Esophagus squamous epithelium (tissue), 5 donors: ENCODE measurements at places on chromosomes 16 and 17.

- DNase-seq = no peak
Observed at GRCh38 chr17:33902901-33903449, 352.1 kb upstream of the CCL2 start.

- DNase-seq = no peak
Observed at GRCh38 chr16:8850279-8850885, 18.4 kb downstream of the CARHSP1 start.

DNA sequence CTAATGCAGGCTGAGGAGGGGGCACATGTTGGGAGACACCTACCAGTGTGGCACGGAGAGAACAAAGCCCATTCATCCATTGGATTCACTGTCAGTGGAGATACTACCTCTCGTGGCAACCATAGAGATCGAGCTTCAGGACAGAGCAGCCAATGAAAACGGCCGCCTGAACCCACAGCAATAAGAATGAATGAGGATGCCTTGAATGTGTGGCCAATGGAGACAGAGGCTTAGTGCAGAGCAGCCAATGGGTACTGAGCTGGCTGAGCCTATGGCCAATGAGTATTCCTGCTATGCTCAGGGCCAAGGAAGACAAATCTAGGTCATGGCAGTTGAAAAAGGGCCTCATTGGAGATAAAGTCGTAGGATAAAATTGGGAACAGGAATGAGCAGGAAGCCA lies 10.9 kb downstream of the ARHGEF15 start:
- DNase-seq = no peak

DNA sequence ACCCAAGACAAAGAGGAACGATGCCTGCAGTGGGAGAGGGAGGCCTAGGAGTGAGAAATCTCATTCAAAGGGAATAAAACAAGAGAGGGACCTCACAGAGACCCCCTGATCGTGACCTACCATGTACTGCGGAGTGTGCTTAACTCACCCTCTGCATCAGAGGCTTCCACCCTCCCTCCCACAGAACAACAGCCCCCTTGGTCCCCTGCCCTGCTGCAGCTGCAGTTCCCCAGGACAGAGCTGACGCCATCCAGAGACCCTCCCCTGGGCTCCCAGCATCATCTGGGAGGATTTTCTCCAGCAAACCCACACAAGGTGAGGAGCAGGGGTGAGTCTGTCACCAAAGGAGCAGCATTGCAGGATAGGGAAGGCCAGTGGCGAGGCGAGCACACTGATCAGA lies 39.8 kb downstream of the TLE7 start:
- DNase-seq = no peak

DNA sequence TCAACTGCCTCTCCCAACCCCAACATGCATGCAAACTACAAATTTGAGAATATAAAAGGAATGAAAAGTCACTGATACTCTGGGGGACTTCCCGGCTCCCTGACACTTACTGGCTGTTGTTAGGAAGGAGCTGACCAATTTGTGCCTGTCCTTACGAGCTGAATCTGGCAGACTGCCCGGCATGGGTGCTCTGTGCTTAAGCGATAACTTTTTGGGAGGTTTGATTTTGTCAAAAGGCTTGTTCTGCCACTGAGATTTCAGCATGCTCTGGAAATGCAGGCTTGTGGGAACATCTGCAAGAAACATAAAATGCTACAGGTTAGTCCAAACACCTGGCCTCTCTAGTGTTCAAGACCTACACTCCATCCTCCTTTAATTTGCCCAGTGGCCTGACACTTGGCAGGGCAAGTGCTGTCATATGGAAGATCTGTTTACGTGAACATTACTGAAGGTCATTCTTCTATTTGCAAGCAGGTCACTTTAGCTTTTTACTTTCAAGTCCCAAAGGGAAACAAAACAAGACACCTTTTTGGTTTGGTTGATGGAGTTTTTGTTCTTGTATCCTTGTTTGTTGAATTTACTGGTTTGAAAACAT lies 40.6 kb downstream of the STH start:
- no peak for DNase-seq

- DNase-seq = no peak
Observed at GRCh38 chr16:72927199-72928089, 120.5 kb downstream of the ZFHX3 start.

DNA sequence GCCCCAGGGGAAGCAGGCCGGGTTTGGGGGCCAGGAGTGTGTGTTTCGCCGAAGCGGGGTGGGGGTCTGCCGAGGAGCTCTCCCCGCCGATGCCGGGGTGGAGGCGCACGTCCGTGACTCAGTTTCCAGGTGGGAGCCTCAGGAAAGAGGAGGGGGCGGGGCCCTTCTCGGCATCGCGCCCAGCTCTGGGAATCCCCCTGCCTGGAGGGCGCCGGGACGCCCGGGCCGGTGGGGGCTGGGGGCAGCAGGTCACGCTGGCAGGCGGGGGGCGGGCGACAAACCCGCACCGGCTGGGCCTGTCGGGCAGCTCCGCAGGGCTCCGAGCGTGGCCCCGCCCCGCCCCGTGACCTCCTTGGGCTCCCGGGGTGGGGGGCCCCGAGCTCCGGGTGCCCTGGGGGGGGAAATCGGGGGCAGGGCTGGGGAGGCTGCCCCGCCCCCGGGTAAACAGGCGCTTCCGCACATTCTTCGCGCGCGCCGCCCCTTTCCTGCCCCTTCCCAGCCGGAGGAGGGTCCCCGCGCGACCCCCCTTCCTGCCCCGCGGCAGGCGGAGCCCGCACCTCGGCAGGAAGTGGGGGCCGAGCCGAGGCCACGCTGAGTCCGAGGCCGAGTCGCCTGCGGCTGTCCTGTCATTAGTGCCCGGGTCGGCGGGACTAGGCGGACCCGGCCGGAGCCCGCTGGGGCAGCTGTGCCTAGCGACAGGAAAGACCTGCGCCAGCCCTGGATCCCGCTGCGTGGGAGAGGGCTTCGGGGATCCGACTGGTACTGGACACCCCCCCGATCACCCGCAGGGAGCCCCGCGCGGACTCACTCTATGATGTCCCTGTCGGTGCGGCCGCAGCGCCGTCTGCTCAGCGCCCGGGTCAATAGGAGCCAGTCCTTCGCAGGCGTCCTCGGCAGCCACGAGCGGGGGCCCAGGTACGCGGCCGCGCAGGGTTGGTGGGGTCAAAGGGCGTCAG lies 9.3 kb downstream of the RIPOR1 start:
- no peak for DNase-seq

- no peak for DNase-seq
Observed at GRCh38 chr17:4559139-4559791, 1.1 kb downstream of the GGT6 start.

DNA sequence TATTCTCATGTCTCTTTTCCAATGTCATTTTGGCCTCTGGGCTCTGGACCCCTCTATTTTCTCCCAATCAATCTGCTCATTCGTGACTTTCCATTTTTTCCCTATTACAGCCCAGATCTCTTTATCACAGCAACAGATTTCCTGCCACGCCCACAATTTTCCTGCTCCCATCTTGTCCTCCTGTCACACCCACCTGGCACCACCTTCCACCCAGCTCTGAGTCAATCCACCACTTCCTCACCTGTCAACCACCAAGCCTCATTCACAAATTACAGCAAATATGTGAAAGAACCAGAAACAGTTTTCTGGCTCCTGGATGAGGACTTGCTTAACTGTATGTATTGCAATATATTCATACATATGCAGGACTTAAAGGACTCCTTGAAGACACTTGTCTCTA lies 311.3 kb downstream of the GRIN2A start:
- no peak for DNase-seq

GRCh38 chr17:8857919-8858318 lies 9.6 kb downstream of the PIK3R6 start:
- DNase-seq = no peak

GRCh38 chr16:14249291-14250032 lies 178.3 kb downstream of the MRTFB start:
- no peak for DNase-seq

DNA sequence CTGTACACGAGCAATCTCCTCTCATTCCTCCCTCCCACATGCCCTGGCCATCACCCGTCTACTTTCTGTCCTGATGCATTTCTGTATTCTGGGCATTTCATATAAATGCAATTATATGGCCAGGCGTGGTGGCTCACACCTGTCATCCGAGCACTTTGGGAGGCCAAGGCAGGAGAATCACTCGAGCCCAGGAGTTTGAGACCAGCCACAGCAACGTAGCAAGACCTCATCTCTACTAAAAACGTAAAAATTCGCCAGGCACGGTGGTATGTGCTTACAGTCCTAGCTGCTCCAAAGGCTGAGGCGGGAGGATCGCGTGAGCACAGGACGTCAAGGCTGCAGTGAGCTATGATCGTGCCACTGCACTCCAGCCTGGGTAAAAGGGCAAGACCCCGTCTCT lies 4.8 kb downstream of the MEAK7 start:
- DNase-seq = no peak

GRCh38 chr17:26765860-26766709 lies 527.8 kb upstream of the WSB1 start:
- no peak for DNase-seq

DNA sequence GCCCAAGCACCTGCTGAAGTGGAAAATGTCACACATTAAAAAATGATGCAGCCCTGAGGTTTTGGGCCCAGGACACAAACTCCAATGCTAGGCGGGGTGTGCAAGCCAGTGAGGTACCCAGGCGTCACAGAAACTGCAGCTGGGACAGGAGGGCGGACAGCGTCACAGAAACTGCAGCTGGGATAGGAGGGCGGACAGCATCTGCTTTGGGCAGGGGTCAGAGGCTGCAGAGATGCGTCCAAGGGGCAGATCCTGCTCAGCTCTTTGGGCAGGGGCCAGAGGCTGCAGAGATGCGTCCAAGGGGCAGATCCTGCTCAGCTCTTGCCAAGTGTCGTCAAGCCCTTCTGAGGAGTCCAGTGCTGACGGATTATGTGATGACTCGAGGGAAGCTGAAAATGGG lies 43.9 kb upstream of the RCVRN start:
- no peak for DNase-seq

DNA sequence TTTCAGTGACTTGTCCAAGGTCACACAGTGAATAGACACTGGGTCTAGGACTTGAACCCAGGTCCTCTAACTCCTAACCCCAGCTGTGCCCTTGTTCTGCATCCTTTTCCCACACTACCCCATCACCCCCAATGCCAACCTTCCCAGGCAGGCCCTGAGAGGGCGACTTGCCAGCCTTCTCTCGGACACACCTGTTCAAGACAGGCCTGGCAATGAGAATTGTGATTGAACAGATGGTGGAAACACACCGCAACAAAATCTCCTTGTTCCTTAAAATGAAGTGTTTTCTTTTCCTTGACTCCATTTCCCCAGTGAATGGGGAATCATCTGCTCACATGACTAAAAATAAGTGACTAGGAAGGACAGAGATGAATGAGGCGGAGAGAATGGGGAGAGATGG lies 189.5 kb upstream of the ASIC2 start:
- DNase-seq = no peak

DNA sequence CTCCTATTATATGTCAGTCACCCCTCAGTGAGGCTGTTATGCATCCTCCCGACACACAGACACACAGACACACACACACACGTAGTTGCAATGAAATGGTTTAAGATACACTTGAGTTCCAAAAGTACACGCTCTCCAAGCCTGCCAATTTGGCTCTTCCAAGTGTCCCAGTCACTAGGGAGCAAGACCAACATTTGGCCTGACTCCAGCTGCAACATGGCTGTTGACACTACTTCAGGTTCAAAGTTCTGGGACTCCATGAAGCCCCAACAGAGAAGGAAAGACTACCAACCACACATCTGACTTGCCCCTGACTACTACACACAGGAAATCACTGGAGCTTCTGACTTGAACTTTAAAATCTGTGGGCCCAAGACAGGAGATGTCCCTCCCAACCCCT lies 128.1 kb upstream of the KCNJ18 start:
- DNase-seq = no peak

DNA sequence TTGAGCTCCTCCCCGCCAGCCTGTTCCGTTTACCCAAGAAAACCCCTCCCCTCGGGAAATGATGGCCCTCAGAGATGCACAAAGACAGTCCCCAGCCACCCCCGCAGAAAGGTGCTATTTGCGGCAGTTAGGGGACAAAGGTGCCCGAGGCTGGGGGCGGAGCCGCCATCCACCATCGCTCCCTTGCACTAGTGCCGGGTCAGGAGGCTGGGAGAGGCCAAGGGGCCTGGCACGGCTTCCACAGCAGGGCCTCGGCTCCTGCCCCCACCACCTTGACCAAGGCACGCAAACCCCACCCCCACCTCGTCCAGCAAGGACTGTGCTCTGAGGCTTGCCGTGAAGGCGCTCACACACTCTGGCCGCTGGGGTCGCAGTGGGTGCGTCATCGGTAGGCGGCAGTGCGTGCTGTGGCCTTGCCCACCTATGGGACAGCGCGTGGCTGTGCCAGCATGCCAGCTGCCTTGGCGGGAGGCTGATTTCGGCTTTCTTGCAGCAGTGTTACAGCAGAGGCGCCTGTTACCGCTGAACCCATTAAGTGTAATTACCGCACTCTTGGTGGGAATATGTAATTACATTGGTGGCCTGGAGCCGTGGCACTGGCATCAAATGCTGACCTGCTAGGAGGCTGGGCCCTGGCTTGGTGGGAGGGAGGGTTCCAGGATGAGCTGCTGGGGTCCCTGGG lies 31.8 kb downstream of the TPSG1 start:
- DNase-seq = no peak

GRCh38 chr16:80991792-80992430 lies 14.8 kb downstream of the CMC2 start:
- no peak for DNase-seq

- DNase-seq = no peak
Observed at GRCh38 chr16:46885960-46886763, 2.0 kb downstream of the GPT2 start.

GRCh38 chr16:30699615-30700099 lies 686 bp downstream of the SRCAP start:
- no peak for DNase-seq

DNA sequence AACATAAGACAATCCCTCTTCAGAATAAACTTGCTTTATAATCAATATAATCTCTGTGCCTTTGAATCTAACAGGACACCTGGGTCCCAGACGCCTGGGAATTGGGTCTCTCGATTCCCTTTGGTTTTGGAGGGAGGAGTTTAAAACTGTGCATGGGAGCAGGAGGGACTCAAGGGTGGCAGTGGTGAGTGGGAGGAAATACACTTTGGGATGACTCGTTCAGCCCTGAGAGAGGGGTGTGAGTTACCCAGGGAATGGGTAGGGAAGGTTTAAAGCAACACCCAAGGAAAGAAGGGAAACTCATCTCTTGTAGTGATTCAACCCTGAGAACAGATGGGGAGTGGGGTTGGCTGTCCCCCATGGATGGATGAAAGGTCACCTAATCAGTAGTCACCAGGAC lies 1.6 kb downstream of the RANGRF start:
- DNase-seq = no peak

GRCh38 chr16:71440669-71441347 lies 1.0 kb downstream of the TLE7 start:
- no peak for DNase-seq

- DNase-seq = no peak
Observed at GRCh38 chr17:10600571-10600970, 51.1 kb upstream of the MYH2 start.

GRCh38 chr17:72928454-72929136 lies 163.9 kb downstream of the SLC39A11 start:
- no peak for DNase-seq

DNA sequence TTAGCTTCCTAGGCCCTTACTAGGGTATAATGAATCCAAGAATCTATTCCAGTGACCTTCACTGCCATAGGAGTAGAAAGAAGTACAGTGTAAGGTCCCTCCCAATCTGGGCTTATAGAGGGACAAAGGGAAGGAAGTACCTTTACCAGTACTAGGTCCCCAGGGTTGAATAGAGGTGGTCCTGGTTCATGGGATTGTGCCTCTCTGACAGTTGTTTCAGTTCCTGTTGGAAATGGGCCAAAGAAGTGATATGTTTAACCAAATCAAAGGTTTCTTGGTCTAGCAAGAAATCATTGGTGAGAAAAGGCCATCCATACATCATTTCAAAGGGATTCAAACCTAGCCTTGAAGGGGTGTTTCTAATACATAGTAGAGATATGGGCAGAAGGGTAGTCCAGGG lies 16.0 kb upstream of the ZNHIT3 start:
- DNase-seq = no peak
